ENCODE measurements at places on chromosomes 1 and 21.

DNA sequence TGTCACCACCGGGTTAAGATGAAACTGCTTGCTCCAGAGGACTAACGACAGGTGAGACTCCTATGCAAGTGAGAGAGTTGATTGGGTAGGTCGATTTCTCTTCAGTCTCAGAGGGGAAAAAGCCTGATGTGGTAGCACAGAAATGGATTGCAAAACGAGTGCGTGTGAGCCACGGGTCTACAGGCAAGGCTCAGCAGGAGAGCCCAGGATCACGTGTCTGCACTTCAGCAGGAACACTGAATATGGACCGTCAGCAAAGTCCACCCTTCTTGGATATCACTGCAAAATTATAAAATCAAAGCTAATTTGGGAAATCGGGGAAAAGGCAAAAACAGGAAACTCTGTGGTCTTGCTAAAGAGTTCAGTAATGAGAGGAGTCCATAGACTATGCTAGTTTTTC, 107.7 kb upstream of the ZNF648 start:
- no peak overlapping the region for H3K27ac ChIP-seq
- no peaks in the 10 kb centered on the region for H3K27me3 ChIP-seq
- H3K4me1 ChIP-seq: peaks cover 5% of the 10 kb centered on the region
- peak; percentile 70 for DNase-seq
- no peak overlapping the region for H3K4me3 ChIP-seq

- H3K4me3 ChIP-seq: no peak within 1 kb of the TSS
- no peaks in the 10 kb centered on the region for H3K4me1 ChIP-seq
- no peaks in the 10 kb centered on the region for H3K27me3 ChIP-seq
- H3K27ac ChIP-seq: no peak within 1 kb of the TSS
These were observed at the start of gene KRTAP12-2 for GRCh38 chr21:44666401-44667320. Gene KRTAP12-2, minus strand, starts transcription at chr21:44666927. Its CDS starts 41 bp downstream, at chr21:44666886.

GRCh38 chr21:27076025-27076424, 109.1 kb upstream of the ADAMTS5 start:
- H3K36me3 ChIP-seq: no peaks in the 10 kb centered on the region
- H3K4me3 ChIP-seq: no peak overlapping the region
- H3K4me1 ChIP-seq: peaks cover under 1% of the 10 kb centered on the region
- no peak overlapping the region for H3K27ac ChIP-seq

- no peak for DNase-seq
- H3K27ac ChIP-seq: peak overlapping the region; percentile 69
- no peaks in the 10 kb centered on the region for H3K36me3 ChIP-seq
- peaks cover 38% of the 10 kb centered on the region for H3K4me1 ChIP-seq
- H3K27me3 ChIP-seq: no peaks in the 10 kb centered on the region
These were observed 601 bp downstream of the UBE2G2 start for GRCh38 chr21:44800971-44801467.

DNA sequence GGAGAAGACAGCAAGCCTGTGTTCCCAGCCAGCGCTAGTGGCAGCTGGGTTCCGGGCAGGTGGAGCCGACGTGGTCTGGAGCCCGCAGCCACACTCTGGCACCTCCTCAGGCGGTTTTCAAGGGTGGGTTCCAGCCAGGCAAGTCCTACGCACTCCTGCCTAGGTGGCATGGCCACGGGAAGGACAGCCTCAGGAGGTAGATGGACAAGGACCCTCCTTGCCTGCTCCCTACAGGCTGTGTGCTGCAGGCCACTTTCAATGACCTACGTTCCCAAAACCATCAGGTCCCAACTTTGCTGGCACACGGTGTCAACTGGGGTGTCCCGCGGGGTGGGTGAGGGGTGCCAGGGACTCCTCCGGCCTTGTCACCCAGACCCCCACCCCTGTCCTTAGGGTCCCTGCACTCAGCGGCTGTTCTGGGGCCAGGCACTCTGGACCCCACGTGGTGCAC, 6.7 kb upstream of the PTGER3 start:
- no peaks in the 10 kb centered on the region for H3K4me1 ChIP-seq
- no peak overlapping the region for H3K27ac ChIP-seq
- DNase-seq: no peak

DNA sequence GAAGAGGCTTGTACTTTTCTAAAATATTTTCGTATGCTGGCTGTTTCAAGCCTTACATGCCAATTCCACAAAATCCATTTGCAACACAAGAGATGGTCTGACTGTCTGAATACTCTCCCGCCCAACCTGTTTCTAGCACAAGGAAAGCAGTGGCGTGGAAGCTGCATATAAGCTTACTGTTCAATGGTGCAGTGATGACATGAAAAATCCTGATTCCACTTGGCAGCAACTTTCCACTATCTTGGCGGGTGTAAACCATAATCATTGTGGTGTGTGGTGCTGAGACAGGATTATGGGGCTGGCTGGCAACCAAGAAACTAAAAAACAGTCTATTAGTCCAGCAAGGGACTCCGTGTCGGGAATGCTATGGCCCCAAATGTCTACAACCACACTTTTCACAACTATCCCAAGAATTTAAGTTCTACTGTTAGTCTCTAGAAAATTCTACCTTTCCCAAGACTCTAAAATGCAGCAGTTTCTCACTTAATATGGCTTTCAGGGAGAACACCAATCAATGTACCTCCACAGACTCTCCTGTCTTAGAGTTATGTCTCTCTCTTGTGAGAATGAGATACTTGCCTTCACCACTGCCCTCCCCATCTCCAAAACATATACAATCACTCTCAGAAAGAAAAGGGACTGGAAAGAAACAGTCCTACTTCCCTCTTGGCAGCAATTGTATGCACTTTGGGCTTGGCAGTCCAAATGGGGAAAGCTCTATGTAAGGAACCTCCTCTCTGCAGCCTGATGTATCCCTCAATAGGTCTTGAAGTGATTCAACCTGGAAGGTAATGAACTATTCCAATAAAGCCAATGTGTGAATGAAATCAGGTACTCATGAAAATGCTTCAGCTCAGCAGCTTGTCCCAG, 9.5 kb downstream of the COLGALT2 start:
- H3K4me3 ChIP-seq: no peak overlapping the region
- H3K27ac ChIP-seq: no peak overlapping the region
- no peaks in the 10 kb centered on the region for H3K36me3 ChIP-seq
- no peaks in the 10 kb centered on the region for H3K27me3 ChIP-seq
- no peak for DNase-seq
- peaks cover 27% of the 10 kb centered on the region for H3K4me1 ChIP-seq

GRCh38 chr1:235953801-235954200, 87.1 kb upstream of the LYST start:
- H3K36me3 ChIP-seq: no peaks in the 10 kb centered on the region
- H3K4me3 ChIP-seq: no peak overlapping the region
- H3K27me3 ChIP-seq: no peaks in the 10 kb centered on the region
- no peak overlapping the region for H3K27ac ChIP-seq
- DNase-seq: no peak

GRCh38 chr1:176540428-176540827, 77.5 kb downstream of the PAPPA2 start:
- H3K27me3 ChIP-seq: no peaks in the 10 kb centered on the region
- H3K36me3 ChIP-seq: no peaks in the 10 kb centered on the region
- no peaks in the 10 kb centered on the region for H3K4me1 ChIP-seq
- no peak overlapping the region for H3K27ac ChIP-seq
- no peak for DNase-seq

GRCh38 chr1:214165850-214166374, 115.0 kb upstream of the SMYD2 start:
- H3K4me3 ChIP-seq: no peak overlapping the region
- DNase-seq: no peak
- H3K27me3 ChIP-seq: no peaks in the 10 kb centered on the region
- no peaks in the 10 kb centered on the region for H3K36me3 ChIP-seq

GRCh38 chr1:117654493-117655219, 48.8 kb downstream of the TENT5C start:
- H3K4me1 ChIP-seq: peaks cover 39% of the 10 kb centered on the region
- H3K4me3 ChIP-seq: no peak overlapping the region

GRCh38 chr1:209241487-209241886, 342.0 kb upstream of the CAMK1G start:
- H3K36me3 ChIP-seq: no peaks in the 10 kb centered on the region
- no peaks in the 10 kb centered on the region for H3K4me1 ChIP-seq
- H3K4me3 ChIP-seq: no peak overlapping the region
- no peaks in the 10 kb centered on the region for H3K27me3 ChIP-seq
- no peak overlapping the region for H3K27ac ChIP-seq
- DNase-seq: no peak

DNA sequence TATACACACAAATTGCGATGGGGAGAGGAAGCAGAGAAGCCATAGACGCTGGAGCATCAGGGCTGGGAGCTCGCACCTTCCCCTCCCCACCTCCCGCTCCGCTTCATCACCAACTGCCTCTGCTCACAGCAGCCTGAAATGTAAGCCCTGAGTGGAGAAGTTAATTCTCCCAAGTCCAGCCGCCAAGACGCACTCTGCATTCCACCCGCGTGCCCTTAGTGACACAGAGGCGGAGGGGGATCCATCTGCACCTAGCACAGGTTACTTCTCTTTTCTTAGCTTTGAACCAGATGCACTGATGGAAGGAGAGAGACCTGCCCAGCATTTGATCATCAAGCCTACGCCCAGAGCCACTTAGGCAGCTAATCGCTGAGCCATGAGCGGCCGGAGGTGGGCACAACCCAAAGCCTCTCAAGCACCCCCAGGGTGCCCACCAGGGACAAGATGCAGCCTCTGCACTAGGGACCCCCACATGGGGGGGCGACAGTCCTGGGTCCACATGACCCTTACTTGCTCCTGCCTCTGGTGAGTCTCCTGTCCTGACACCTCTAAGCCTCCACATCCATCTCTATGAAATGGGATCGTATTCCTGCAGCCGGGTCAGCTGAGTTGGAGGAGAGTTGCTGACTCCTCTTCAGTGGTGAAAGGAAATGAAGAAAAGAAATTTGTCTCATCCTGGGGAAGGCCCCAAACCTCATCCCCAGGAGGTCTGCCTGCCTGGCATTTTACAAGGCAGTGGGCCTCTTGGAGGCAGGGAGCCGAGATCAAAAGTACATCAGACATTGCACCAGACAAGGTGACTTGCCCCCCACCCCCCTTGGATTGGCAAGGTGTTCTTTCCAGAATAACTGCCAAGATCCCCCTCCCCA, 316.2 kb downstream of the MATN1 start:
- H3K27me3 ChIP-seq: peaks cover 4% of the 10 kb centered on the region
- H3K4me3 ChIP-seq: no peak overlapping the region
- H3K4me1 ChIP-seq: no peaks in the 10 kb centered on the region
- H3K36me3 ChIP-seq: no peaks in the 10 kb centered on the region
- no peak overlapping the region for H3K27ac ChIP-seq
- DNase-seq: no peak

GRCh38 chr1:210796421-210796820, 337.5 kb downstream of the KCNH1 start:
- H3K4me1 ChIP-seq: no peaks in the 10 kb centered on the region
- no peak overlapping the region for H3K27ac ChIP-seq
- no peak overlapping the region for H3K4me3 ChIP-seq
- no peaks in the 10 kb centered on the region for H3K27me3 ChIP-seq
- no peaks in the 10 kb centered on the region for H3K36me3 ChIP-seq
- DNase-seq: no peak

- DNase-seq: no peak
- no peak overlapping the region for H3K27ac ChIP-seq
- H3K4me1 ChIP-seq: no peaks in the 10 kb centered on the region
- H3K27me3 ChIP-seq: no peaks in the 10 kb centered on the region
- H3K4me3 ChIP-seq: no peak overlapping the region
- H3K36me3 ChIP-seq: no peaks in the 10 kb centered on the region
These were observed 21.7 kb downstream of the ZBTB37 start for GRCh38 chr1:173889885-173890284.

DNA sequence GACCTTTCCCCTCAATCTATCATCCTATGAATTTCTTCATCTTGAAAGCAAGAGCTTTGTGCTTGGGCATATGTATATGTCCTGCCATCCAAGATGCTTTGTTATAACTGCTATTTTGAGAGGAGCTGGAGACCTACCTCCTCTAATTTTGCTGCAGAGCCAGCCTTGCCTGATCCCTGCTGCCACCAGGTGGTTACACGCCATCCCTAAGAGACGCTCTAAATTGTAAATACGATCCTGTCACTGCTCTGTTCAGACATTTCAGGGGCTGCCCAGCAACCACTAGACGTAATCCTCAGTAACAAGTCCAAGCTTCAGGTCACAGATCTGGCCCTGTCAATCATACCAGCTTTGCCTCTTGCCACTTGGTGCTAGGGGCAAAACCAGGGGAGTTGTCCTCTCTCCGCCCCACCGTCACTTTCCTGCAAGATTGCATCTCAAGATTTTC, 32.9 kb downstream of the GPA33 start:
- no peaks in the 10 kb centered on the region for H3K36me3 ChIP-seq
- DNase-seq: peak; percentile 64
- H3K27me3 ChIP-seq: no peaks in the 10 kb centered on the region

DNA sequence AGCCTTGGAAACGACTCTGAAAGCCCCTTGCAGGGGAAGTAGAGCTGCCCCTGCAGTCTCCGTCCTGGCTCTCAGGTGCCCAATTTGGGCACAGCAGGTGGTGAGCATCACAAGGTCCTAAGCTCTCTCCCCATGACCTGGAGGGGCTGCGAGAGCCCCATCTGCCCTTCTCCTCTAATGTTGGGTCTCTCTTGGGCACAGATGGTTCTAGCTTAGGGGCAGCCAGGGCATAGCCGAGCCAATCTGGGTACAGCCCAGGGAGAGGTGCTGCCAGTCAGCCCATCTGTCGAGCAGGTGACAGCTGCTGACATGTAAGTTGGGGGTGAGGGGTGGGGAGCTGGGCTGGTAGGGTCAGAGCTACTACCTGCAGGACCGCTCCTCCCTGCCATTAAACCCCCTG, 50.7 kb downstream of the SYT2 start:
- H3K4me1 ChIP-seq: no peaks in the 10 kb centered on the region
- no peak for DNase-seq
- no peak overlapping the region for H3K4me3 ChIP-seq
- no peaks in the 10 kb centered on the region for H3K36me3 ChIP-seq
- H3K27ac ChIP-seq: no peak overlapping the region

- no peak overlapping the region for H3K27ac ChIP-seq
- H3K36me3 ChIP-seq: no peaks in the 10 kb centered on the region
- DNase-seq: no peak
These were observed 20.7 kb downstream of the SFT2D2 start for GRCh38 chr1:168246506-168246905.

- peaks cover under 1% of the 10 kb centered on the region for H3K4me1 ChIP-seq
- no peak for DNase-seq
- no peak overlapping the region for H3K27ac ChIP-seq
- H3K36me3 ChIP-seq: no peaks in the 10 kb centered on the region
- no peaks in the 10 kb centered on the region for H3K27me3 ChIP-seq
- no peak overlapping the region for H3K4me3 ChIP-seq
These were observed 37.9 kb upstream of the CCDC27 start for GRCh38 chr1:3714284-3714741.

DNA sequence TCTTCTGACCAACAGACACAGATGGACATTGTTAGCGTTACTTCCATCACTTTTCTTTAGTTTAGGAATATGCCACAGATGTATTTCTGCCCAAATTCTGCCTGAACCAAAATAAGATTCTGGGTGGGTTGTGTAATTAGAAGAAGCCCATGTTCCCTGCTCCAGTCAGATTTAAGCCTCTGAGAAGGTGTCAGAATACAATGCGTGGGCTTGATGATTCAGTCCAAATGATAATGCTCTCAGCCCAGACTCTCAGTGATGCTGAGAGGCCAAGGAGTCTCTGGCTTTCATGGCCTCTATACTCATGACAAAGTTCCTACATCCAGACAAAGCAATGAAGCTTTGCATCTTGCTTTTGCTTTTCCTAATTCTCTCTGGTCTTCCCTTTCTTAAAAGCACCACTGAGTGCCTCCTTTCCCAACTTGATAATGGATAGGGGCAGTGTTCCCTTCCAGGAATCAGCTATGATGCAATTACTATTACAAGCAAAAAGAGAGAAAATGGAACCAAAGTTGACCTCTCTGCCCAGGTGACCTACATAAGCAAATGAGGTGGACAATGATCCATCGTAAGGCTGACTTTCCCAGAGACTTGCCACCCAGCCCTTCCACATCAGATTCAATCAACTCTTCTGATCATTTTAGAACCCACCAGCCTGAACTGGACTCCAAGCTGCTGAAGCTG, 8.8 kb downstream of the SEC16B start:
- no peak overlapping the region for H3K4me3 ChIP-seq
- no peak for DNase-seq
- no peaks in the 10 kb centered on the region for H3K27me3 ChIP-seq
- H3K27ac ChIP-seq: no peak overlapping the region
- peaks cover 5% of the 10 kb centered on the region for H3K36me3 ChIP-seq
